CD4-positive, alpha-beta T cell treated with Interleukin-6 at 100 ng/mL for 8 hours (primary cell): ENCODE measurements at places on chromosomes 7 and 10.

DNA sequence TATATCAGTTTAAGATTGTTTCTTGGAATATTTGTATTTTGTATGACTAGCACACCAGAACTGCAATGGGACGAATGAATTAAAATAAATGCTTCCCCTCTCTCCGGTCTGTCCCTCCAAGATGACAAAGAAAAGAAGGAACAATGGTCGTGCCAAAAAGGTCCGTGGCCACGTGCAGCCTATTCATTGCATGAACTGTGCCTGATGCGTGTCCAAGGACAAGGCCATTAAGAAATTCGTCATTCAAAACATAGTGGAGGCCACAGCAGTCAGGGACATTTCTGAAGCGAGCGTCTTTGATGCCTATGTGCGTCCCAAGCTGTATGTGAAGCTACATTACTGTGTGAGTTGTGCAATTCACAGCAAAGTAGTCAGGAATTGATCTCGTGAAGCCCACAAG, 17.2 kb upstream of the PAPSS2 start:
- no peak for DNase-seq

DNA sequence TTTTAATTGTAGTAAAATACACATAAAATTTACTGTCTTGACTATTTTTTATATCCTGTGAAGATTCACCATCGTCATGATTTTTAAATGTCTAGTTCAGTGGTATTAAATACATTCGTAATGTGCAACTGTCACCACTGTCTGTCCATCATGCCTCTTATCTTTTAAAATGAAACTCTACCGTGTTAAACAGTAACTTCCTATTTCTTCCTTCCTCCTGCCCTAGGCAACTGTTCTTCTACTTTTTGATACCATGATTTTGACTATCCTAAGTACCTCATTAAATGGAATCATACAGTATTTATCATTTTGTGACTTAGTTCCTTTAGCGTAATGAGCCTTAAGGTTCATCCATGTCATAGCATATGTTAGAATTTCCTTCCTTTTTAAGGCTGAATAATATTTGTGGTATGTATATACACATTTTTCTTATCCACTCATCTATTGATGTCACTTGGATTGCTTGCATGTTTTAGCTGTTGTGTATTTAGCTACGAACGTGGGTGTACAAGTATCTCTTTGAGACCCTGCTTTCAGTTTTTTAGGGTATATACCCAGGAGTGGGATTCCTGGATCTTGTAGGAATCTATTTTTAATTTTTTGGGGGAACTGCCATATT, 13.5 kb downstream of the SLK start:
- DNase-seq, result no peak

GRCh38 chr10:69317626-69318105, 39.4 kb downstream of the HK1 start:
- no peak for DNase-seq

DNA sequence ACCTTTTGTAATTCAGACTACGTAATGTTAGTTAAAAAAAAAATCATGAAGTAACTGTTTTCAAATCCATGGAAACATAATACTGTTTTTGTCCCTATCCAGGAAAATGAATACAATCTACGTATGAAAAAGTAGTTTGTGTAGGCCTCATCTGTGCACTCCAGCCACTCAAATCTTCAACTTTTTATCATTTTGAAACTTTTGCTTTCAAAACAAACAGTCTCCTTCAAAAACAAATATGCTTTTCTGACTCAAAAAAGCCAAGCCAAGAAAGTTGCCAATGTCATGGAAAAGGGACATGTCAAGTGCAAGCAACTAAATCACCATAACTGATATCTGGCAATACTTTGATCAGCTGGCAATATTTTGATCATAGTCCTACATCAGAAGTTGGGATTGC, 13.1 kb downstream of the THNSL1 start:
- no peak for DNase-seq

DNA sequence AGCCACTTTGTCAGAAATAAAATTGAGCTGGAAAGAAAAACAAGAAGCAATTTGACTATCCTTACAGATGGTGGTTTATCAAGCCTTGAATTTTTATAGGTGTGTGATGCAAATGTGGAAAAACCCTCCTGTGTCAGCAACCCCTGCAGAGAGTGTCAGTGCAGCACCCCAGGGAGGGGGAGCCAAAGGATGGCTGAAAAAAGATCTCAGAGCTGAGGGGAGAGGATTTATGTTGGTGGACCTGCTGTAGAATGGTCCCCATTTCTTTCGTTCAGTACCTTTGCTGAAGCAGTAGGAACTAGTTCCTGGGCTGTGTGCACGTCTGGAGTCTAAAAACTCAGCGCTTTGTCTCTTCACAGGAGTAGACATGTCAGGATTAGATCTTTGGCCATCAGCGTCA, 239.0 kb downstream of the PHTF2 start:
- no peak for DNase-seq

GRCh38 chr10:77571490-77571889, 66.1 kb downstream of the KCNMA1 start:
- DNase-seq, result no peak

- DNase-seq, result no peak
Measured at GRCh38 chr10:78314651-78315050, 281.0 kb downstream of the RPS24 start.

- DNase-seq, result no peak
Measured at GRCh38 chr7:25353732-25354131, 125.4 kb upstream of the NPVF start.
